ENCODE measurements at places on chromosomes 11 and 22.

DNA sequence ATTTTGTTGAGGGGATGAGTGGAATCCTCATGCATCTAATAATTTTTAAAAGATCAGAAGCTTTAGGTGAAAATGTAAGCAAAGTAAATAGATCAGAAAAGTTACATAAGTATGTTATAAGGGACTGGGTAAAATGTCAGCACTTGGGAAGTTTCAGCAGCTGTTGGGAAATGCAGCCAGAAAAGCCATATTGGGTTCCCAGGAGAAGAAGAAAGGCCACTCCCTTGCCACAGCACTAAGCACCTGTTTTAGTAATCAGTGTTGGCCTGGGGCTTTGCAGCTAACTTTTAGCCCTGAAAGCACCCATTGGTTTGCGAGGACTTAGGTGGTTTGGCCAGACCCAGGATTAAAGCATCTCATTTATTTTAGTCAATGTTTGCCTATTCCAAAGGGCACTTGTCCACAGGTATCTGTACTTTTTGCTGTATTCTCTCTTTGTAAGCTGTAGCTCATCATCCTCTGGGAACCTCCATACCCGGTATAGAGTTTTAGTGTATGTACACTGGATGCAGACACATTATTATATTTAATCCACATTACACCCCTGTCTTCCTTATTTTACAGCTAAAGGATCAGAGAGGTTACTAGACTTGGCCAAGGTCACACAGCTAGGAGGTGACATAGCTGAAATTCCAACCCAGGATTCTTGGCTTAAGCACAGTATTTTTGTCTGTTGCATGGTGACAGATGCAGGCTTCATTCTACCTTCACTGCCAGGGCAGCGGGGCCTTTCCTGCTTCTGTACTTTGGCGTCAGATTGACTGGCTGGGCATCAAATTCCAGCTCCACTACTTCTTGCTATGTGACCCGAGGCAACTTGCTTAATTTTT is 127.7 kb upstream of the SESN3 start:
- no peak for DNase-seq

- DNase-seq, result no peak
Measured at GRCh38 chr11:120188371-120188770, 22.5 kb upstream of the OAF start.

GRCh38 chr11:1553808-1554594 is 18.1 kb downstream of the DUSP8 start:
- no peak for DNase-seq

- DNase-seq, result no peak
Measured at GRCh38 chr22:22700631-22701030, 56.2 kb downstream of the GGTLC2 start.
